ENCODE measurements at places on chromosomes 12 and 14.

GRCh38 chr12:51943346-51943745 lies 8.2 kb upstream of the ACVR1B start:
- DNase-seq, result no peak

DNA sequence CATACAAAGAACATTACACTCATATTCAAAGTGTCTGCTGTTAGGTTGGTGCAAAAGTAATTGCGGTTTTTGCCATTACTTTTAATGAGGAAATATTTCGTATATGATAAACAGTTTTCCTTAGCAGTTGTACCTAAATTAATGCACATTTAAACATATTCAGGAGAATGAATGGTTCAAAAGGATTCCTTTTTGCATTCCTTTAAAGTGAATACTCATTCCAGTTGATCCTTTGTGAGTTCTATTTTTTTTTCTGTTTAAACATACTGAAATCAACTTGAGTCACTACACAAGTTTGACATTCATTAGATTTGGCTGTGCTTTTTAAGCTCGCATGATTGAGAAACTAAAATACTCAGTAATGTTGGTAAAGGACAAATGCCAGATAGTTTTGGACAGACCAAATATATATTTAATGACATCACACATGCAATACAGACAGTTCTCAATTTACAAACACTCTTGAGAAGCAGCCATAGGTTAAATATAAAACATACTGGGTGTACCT lies 13.8 kb upstream of the SLC38A2 start:
- DNase-seq, result no peak

DNA sequence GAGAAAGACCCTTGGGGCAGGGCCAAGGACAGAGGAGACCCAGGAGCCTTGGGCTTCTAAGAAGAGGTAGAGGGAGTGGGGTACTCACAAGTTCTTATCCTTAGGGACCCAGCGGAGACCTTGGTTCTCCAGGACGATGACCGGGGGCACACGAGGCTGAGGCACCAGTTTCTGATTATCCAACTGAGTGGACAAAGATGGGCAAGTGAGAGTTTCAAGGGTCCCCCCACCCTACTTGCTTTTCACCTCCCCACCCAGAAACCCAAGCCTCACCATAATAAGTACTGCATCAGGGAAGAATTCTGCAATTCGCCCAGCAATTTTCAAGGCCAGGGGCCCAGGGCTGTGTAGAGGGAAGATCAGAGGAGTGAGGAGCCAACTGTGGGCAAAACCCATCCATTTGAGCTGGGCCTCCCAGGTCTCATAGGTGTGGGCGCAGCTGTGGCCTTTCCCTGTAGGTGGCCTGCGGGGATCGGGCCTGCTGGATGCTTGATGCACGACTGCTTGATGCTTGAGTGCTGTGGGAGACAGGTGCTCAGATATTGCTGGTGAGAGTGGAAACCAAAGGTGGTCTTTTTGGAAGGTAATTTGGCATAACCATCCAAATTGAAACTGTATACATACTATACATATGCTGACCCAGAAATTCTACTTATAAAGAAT lies 2.0 kb downstream of the EMC9 start:
- peak; percentile 27 for DNase-seq

DNA sequence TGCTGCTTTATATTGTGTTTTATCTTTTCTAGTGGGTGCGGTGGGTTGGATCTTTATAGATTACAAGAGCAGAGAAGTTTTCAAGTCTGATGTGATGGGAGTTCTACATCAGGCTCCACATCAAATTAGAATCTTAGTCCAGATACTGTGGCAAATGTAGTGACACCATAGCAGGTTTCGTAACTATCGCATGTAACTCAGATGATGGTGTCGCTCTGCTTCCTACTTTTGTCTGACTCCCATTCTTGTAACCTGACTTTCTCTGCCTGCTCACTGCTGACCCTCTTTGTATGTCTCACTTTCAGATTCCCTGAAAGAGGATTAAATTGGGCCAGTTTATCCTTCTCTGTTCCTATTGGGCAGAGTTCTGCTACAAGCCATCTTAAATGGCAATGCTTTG lies 22.8 kb upstream of the FBXO34 start:
- no peak for DNase-seq

DNA sequence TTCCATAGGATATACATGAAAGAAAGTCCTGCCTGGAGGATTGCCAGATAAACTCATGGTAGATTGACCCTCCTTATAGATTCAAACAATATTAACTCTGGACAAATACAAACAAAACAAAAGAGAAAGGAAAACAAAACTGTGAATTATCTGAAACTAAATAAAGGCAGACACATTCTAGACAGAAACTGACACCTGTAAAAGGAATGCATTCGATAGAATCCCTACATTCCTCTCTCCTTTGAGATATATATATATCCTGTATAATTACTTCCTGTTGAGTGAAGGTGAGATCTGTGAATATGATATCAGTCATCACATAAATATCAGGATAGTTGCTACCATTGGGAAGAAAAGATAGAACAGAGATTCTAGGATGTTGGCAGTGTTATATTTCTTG lies 948.4 kb upstream of the ATXN7L3B start:
- no peak for DNase-seq

GRCh38 chr14:67241411-67242167 lies at the start of gene PALS1:
TSS of gene PALS1 (plus strand) at chr14:67241435. CDS start at chr14:67279171, 37,736 bp downstream.
- DNase-seq, result peak; percentile 58

- DNase-seq, result no peak
Measured at GRCh38 chr14:22497144-22497423, 91.9 kb downstream of the DAD1 start.

GRCh38 chr14:20412411-20412810 lies 890 bp downstream of the TEP1 start:
- DNase-seq, result no peak

DNA sequence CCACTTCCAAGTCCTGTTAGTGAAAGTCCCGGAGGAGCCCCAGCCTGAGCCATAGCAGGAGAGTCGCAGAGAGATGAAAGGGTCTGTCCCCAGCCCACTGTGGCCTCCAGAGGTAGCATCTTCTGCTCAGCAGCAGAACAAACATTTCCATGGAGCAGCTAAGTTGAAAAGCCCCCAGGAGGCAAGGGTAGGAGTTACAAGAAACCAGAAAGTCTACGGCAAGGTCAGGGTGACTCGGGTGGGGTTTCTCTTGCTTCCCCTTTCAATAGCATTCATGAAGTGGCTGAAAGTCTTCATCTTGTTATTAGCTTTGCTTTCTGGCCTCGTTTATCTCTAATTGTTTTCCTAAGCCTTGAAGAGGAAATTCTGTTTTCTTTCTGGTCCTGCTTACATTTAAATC lies 151.2 kb upstream of the DIO3 start:
- no peak for DNase-seq

GRCh38 chr14:26593357-26593756 lies 4.5 kb downstream of the NOVA1 start:
- DNase-seq, result no peak

DNA sequence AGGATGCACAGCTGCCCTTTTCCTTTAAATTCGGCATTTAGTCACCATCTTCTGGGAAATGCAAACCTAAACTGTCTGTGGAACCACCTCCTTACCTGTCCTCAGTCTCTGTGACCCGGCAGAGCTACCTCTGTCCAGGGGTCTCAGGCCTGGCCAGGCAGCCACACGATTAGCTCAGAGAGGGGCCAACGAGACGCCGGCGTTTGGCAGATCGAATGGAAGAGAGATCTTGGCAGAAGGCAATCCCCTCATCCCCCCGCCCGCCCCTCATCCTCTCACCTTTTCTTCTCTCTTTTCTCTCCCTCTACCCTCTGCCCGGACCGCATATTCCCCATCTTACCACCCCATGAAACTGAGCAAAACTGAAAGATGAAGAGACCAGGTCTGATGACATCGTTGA lies 101.0 kb downstream of the PIWIL1 start:
- no peak for DNase-seq

GRCh38 chr12:25789541-25789944 lies 168.9 kb upstream of the RASSF8 start:
- no peak for DNase-seq

DNA sequence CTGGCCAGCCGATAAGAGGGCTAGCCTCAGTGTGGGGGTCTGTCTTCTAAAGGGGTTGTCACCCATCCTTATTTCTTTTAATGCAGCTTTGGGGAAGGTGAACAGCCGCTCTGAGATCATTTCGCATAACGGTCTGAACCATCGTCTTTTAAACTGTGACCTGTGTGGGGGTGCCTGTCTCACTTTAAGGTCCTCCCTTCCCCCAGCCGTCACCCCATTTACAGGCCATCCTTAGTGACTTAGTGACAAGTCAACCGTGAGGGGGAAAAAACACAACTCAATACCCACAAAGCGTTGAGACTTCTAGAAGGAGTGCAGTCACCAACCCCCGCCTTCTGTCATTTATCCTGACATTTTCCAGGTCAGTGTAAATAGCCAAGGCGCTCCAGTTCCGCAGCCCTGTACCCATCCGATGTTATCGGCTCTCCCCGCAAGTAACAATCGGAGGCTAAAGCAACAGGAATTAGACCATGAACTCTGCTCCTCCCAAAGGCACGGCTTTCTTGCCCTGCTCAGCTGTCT lies 505 bp upstream of the DENND5B start:
- DNase-seq, result peak; percentile 4

GRCh38 chr14:61523751-61524150 lies 171.6 kb upstream of the HIF1A start:
- DNase-seq, result no peak

DNA sequence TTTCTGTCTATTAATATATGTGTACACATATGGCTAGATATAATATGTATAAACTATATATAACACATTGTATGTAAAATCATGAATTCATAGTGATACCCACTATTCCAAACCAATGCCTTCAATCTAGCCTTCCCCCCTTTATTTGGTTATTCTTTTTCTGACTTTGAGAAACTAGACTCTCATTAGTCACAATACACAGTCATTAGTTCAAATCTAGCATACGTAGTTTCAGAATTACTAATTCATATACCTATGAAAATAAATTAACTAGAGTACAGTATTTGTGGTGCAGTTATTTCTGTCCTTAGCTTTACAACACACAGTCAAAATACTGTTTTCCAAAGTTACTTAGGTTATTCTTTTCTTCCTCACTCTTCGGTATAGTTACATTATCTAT lies 268.2 kb downstream of the DPF3 start:
- DNase-seq, result no peak

DNA sequence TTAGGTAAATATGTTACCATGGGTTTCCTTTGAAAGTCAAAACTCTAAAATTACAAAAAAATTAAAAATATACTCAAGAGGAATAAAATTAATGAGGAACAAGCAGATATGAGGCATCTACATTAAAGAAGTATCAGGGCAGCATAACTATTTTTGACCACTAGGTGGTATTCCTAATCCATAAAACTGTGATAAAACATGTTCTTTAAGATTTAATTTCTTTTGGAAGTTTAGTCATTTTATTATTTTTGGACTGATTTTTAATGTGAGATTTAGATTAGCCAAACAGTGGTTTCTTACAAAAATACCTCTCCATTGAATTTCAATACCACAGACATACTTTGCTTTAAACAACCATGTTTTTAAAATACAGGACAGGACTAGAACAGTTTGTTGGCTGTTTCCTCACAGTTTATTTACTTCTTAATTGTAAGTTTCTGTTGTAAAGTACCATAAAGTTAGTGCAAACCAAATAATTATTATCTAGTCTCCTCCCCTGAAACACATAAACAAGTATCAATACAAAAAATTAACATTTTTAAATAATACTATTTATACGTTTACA lies 49.8 kb downstream of the NTS start:
- DNase-seq, result no peak

DNA sequence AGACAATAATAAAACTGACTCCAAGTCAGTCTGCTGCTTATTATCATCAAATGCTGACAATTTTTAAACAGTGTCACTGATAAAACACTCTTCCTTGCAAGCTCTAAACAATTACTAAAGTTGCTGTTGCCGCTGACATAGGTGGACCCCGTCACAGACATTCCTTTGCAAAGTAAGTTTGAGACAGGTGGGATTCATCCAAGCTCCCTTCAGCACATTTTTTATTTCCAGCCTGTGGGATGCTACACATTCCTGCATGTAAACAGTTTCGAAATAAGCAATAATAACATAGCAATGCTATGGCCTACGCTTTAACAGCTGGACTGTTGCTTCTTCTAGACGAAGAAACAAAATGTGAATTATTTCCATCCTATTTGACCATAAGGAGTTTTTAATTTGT lies 85.4 kb upstream of the HIF1A start:
- no peak for DNase-seq

GRCh38 chr12:131287938-131288764 lies 334.4 kb downstream of the ADGRD1 start:
- no peak for DNase-seq

- DNase-seq, result no peak
Measured at GRCh38 chr12:85392508-85392907, 112.5 kb downstream of the ALX1 start.

- DNase-seq, result peak; percentile 74
Measured at GRCh38 chr14:61525293-61526011, 169.9 kb upstream of the HIF1A start.

DNA sequence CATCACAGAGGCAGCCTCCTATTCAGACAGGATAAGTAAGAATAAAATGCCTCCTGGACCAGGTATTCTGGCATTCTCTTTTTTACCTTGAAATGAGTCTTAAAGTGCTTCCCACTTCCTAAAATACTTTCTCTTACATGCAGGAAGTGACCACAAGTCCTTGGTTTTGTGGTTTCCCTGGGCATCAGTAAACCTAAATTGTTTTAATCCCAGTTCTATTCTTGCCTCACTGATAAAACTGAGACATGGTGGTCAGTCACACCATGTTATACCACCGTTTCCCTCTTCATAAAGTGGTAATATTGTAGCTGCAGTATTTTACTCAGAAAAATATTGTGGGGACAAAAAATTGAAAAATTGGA lies 1.2 kb upstream of the SALL2 start:
- DNase-seq, result no peak

GRCh38 chr12:38844267-38844666 lies 61.1 kb downstream of the CPNE8 start:
- no peak for DNase-seq
